ENCODE measurements at places on chromosomes 3 and 15. TPM values are rescaled to one million over a fixed set of nuclear protein-coding genes. Genes with fewer than 3 reads are reported as not detected.

UBAP1L gene
- 0.77 TPM for total RNA-seq

PLOD2 gene
- total RNA-seq: 83.2 TPM

CD80 gene
- 2.9 TPM for total RNA-seq

NR2E3 gene
- not detected for total RNA-seq

GUCA1C gene
- total RNA-seq: not detected

SPINT1 gene
- total RNA-seq: not detected

KNSTRN gene
- 2.1 TPM for total RNA-seq

TMEM42 gene
- total RNA-seq: 14.9 TPM

MTFMT gene
- 30.1 TPM for total RNA-seq

QTRT2 gene
- 54.5 TPM for total RNA-seq

SLC22A13 gene
- not detected for total RNA-seq

GRCh38 chr15:31828594-31828993 is 201.7 kb upstream of the CHRNA7 start:
- no peak for DNase-seq

DNA sequence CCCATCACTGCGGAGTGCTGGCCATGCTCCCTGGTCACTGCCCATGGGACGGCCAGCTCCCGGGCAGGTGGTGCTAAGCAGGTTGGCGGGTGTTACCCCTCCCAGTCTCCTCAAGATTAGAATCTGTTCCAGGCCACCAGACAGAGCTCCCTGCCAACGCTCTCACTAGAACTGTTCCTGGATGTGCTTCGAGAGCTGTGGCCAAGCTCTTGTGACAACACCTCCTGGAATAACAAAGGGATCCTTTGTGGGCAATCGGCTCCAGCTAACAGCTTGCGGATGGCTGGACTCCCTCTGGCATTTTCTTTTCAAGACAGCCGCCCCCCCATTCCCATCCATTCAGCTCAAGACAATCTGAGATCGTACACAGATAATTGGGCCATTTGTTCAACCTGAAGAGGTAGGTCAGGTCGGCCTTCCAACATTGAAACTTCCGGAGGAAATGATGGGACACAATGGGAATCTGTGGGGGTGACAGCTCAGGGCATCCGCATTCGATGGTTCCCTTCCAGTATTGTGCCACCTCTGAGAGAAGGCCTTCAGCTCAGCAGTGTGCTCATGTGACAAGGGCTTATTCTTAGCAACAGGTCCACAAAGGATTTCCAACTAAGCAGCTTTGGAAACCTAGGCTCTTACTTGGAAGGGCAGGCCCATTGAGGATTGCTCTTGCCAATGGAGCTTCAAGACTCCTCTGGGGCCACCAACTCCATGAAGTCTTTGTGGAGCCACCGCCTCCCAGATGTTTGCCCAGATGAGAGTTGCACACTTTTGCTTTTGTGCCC is 11.6 kb upstream of the EPHB3 start:
- no peak for DNase-seq

DNA sequence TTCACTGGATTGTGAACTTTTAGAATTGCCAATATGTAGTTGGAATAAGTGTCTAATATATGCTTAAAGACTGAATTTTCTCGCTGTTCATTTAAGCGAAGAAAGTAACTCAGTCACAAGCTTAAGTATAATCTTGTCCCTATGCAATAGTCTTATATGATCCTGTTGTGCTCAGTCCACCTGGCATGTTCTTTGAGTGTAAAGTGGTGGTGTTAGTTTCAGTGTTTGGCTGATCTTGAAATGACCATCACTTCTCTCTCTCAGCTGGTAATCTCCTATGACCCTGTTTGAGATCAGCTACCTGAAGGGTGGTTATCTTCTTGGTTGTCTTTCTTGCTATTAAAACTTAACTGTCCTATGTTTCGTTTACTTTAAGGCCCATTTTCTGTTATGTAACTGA is 197.5 kb downstream of the PTPRG start:
- no peak for DNase-seq

DNA sequence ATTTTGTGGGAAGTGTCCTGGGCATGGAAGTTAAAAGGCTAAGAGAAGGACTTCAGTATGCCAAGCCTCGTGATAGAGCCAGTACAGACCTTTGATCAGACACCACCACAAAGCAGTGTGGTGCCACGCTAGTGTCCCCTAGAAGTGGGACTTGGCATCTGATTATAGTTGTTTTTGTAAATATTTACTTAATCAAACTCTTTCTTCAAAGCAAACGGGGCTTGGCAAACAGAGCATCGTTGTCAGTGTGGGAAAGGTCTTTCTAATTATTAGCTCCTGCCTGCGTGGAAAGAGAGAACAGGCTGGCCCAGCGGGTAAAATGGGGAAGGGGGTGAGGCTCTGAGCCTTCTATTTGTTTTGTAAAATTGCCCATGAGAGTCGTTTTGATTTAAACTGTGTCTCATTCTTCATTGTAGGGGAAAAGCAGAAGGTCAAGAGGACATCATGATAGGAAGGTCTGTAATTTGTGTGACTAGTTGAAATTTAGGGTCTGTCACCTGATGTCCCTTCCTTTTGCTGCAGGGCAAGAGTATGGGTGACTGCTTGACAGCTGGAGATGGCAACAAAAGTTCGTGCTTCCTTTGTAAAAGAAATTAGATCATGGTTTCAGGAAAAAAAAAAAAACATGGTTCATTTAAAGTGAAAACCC is 105.0 kb downstream of the IQCH start:
- DNase-seq: no peak

DNA sequence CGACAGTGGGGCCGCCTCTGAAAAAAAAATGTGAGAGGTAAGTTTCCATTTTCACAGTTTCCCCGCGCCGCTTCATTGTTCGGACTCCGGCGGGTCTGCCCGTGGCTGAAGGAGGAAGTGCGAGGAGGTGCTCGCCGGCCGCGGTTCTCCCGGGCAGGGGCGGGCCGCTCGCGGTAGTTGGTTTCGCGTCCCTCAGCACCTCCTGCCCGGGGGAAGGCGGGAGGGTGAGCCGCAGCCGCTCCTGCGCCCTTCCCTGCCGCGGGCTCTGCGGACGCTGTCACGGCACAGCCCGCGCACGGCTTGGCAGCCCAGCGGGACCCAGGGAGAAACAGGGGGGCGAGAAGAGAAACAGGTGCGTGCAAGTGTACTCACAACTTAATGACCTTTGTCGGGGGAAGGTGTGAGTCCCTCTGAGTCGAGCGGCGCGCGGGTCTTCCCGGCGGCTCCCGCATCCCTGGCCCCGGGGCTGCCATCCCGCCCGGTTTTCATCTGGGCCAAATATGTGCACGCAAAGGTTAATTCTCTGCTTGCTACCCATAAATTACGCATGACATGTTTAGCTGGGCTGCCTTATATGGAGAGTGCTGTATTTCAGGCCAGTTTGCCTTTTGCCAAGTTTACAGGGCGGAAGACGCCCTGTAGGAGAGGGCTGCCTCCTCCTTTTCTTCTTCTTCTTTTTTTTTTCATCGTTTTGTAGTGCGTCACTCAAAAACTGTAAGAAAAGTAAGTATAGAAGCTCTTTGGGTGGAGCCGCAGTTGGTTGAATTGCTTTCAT is 514 bp downstream of the MBNL1 start:
- peak; percentile 71 for DNase-seq

GRCh38 chr15:78004919-78005634 is 72.4 kb downstream of the TBC1D2B start:
- DNase-seq: peak; percentile 88

DNA sequence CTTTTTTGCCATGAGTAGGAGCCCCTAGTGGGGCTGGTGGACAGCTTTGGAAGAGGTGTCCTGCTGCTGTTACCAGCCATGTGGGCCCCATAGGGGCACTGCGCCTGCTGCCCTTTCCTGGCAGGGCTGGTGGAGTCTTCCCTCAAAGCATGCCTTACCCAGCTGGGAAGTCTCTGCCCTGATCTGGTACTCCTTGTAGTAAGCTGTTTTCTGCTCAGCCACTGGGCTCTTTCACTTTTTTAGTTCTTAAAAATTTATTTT is 26.2 kb downstream of the HMCES start:
- DNase-seq: no peak

DNA sequence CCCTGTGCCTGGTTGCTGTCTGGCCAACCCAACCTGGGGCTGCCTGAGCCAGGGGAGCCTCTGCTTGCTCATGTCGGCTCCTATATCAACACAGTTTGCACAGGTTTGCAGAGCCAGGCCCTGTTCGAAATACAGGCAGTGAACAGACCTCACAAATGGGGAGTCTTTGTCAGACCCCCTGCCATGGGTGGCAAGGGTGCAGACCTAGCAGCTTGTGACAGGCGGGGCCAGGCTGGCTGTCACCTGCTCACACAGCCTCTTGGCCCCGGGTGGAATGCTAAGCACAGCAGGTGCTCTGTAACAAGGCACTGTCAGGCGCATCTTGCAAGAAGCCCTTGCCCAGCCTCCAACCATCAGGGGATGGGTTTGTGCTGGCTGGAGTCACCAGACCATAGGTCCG is 47.3 kb downstream of the BDH1 start:
- DNase-seq: no peak

GRCh38 chr3:138801792-138802191 is 32.9 kb downstream of the PIK3CB start:
- DNase-seq: no peak

DNA sequence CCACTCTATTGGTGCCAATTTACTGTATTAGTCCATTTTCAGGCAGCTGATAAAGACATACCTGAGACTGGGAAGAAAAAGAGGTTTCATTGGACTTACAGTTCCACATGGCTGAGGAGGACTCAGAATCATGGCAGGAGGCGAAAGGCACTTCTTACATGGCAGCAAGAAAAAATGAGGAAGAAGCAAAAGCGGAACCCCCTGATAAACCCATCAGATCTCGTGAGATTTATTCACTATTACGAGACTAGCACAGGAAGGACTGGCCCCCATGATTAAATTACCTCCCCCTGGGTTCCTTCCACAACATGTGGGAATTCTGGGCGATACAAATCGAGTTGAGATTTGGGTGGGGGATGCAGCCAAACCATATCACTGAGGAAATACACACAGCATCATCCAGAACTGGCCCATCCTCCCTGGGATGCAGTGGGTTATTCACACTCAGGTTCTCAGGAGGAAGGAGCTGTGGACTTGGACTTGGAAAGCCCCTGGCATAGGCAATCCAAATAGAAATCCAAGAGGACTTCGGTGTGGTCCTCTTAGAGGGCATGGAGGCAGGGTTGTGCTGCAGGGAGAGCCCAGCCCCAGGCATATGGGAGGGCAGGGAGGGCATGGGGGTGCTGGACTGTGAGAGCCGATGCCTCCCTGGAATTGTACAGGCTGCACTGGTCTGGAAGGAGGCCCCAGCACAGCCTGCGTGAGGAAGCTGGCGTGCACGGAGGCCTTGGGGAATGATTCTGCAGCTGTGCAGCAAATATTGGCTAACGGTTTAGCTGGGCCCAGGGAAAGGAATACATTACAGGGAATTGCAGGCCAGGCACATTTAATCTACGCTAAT is 62.9 kb downstream of the EFCAB12 start:
- no peak for DNase-seq

DNA sequence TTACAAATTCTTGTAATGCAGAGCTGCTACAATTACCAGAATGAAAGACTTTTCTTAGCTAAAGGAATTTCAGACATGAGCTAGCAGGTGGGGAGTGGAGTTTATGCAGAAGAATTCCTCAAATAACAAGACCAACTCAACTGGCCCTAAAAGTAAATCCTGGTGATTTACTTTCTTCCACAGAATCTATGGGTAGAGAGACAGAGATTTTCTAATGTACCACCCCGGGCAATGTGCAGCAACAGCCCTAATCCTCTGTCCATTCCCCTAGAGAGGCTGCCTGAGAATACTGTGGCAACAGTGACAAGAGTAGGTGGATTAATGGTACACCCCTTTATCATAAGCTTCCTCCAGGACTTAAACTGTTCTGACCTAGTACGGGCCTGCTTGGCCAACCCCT is 55.2 kb downstream of the AQR start:
- no peak for DNase-seq

DNA sequence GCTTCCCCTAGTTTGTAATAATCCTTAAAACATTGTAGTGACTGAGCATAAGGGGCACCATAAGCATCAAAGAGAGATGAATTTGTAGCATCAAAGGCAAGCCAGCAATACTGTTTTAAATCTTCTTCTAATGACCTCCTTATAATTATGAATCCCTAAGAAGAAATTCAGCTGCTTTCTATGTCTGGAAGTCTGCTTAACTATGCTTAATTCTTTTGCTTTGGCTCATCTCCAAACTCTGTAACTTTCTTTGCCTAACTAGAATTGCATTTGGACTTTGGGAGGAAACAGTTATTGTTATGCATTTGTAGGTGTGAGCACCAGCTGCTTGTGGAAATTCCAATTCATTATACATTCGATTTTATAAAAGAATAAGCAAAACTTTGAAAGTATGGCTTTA is 117.7 kb upstream of the SPATA16 start:
- DNase-seq: no peak

- DNase-seq: no peak
These were observed 385.3 kb downstream of the PDCD6IP start for GRCh38 chr3:34183611-34184340.

GRCh38 chr3:45212095-45212468 is 14.0 kb downstream of the TMEM158 start:
- no peak for DNase-seq

- DNase-seq: no peak
These were observed 10.3 kb upstream of the USP50 start for GRCh38 chr15:50556642-50557371.

Measured in uterus (tissue), 4 donors.